ENCODE measurements at places on chromosomes 3 and 15. TPM values are rescaled to one million over a fixed set of nuclear protein-coding genes. Genes with fewer than 3 reads are reported as not detected.

DNA sequence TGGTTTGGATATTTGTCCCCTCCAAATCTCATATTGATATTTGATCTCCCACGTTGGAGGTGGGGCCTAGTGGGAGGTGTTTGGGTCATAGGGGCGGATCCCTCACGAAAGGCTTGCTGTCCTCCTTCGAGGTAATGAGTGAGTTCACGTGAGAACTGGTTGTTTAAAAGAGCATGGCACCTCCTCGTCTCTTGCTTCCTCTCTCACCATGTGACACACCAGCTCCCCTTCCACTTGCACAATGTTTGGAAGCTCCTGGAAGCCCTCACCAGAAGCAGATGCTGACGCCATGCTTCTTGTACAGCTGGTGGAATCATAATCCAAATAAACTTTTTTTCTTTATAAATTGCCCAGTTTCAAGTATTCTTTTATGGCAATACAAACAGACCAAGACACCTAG, 38.6 kb downstream of the RFTN1 start:
- DNase-seq = no peak

GRCh38 chr15:41010345-41010744, 57.1 kb downstream of the CHAC1 start:
- DNase-seq = no peak

DNA sequence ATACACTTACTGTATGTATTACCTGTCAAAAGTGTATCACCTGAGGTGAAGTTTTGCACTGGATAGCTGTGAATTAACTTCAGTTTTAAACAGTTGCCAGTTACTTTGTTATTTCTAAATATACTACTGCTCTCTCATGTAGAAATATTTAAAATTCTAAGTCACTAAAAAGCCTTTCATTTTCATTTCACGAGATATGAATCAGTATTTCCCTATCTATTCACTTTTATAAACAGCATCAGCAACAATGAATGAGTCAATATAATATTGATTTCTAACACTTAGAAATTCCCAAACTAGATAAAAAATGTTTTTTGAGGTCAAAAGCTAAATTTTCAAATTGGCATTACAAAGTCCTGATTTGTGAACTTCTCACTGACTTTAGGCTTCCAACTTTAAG, 32.6 kb downstream of the UBE3A start:
- DNase-seq = no peak

- DNase-seq = no peak
Observed at GRCh38 chr3:23113455-23114171, 89.5 kb upstream of the UBE2E2 start.

DNA sequence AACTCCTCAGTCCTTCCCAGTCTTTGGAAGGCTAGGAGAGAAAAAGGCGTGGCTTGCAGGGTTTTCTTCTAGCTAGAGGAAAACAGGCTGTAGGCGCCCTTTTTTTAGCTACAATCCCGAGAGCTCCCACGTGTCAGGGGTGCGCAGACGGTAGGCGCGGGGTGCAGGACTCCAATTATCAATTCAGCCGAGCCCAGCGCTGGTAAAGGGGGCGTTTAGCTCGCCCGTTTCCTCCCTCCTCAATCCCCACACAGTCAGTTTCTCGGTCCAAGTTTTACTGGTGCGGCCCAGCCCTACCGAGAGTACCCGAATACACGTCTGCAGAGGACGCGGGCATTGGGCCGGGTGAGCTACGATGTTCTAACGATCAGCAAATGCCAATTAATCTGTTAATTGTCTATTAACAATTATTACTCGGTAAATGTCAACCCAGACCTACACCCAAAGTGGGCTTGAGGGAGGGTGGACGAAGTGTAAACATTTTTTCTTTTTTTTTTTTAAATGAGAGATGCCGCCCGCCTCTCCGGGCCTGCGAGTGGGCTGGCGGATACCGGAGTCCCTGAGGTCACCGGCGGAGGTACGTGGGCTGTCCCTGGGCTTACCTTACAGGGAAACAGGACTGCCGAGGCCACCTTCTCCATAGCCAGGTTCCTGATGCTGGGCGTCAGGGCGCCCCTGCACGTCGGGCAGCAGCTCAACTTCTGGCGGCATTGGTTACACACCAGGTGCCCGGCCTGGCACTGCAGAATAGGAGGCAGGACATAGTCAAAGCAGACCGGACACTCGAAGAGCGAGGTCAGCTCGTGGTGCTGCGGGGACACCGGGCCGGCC, 923 bp downstream of the SIAH2 start:
- peak; percentile 36 for DNase-seq

- DNase-seq = no peak
Observed at GRCh38 chr15:32119694-32120330, 89.5 kb downstream of the CHRNA7 start.

DNA sequence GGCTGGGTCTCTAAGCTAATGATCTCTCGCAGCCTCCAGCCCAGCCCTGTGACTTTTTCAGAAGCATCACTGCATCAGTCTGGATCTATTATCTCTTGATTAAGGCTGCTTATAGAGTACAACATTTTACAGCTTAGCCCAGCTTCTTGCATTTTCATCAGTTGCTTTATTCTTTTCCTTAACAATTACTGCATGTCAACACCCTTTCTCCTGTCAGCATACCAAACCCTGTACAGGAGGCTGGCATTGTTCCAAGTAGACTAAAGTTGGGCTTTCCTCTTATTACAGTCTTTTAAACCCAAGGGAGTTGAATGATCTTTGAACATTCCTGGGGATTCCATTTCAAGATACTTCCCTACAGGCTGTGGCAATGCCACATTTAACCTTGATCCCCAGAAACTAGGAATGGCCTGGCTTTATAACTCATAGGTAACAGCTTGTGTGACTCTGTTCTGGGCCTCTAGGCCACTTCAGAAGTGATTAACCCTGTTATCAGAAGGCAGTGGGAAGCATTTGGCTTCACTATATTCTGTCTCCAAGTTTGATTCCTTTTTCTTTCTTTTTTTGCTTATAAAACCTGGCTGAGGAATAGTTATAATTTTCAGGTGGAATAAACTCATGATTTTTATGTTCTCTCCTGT, 182.9 kb downstream of the KCNMB2 start:
- DNase-seq = no peak

DNA sequence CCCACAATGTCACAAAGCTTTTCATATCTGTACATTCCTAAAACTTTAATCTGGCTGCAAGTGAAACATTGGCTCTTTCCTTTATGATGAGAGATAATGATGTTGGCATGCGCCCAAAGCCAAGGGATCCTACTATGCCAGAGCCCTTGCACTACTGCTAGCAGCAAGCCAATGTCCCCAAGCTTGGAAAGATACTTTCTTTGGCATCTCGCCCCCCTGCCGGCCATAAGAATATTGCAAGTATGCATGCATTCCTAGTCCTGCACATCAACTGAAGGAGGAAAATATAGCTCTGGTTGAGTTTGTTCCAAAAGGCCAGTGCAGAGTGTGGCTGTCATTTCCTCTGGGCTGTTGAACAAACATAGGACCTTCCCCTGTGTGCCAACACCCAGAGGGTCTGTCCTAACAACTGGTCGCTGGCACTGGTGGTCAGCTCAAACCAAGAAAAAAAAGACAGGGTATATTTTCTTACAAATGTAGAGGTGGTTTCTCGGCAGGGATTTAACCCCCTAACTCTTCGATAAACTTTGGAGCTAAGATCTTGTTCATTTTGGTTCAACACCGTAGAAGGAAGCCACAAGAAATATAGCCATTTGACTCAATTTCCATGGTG, 120.9 kb upstream of the ZBED2 start:
- DNase-seq = peak; percentile 47

DNA sequence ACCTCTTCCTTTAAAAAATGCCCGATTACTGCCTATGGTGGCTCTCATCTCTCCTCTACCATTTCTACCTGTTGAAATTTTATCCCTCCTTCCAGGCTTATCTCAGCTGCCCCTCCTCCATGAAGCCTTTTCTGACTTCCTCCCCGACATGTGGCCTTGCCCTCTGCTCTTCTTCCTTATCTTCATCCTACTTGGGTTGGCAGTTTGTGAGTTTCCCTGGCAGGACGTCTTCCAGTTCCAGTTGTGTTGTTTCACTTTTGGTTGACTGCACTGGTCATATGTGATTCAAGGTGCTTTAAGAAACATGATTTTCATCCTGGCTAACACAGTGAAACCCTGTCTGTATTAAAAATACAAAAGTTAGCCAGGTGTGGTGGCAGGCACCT, 4.4 kb downstream of the DLL4 start:
- no peak for DNase-seq

DNA sequence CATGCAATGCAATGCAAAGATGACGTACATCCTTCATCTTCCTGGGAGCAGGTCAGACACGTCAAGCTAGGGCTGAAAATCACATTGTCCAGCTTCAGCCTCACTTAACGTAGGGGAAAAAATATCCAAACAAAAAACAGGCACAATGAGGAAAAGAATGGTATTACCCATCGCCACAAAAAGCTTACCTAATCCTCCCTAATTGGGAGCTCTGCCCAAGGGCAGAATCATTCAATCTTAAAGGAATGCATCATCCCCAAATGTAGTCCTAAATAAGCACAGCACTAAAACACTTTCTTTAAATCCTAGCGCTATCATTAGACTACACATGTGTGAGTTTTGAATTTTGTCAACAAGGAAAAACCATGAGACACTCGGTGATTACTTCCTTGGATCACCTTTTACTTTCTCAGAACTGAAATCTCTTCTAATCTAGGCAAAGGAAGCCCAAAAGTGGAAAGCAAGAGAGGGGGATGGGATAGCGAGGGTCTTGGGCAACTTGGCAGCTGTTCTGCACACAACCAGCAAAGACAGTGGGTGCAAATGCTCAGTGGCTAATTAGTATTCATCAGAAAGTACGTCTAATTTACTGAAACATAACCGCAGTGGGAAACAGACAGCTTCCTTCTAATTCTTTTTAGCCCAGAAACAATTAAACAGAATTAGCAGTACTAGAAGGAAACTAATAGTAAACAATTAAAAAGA, 87.4 kb downstream of the ADAMTS9 start:
- no peak for DNase-seq

DNA sequence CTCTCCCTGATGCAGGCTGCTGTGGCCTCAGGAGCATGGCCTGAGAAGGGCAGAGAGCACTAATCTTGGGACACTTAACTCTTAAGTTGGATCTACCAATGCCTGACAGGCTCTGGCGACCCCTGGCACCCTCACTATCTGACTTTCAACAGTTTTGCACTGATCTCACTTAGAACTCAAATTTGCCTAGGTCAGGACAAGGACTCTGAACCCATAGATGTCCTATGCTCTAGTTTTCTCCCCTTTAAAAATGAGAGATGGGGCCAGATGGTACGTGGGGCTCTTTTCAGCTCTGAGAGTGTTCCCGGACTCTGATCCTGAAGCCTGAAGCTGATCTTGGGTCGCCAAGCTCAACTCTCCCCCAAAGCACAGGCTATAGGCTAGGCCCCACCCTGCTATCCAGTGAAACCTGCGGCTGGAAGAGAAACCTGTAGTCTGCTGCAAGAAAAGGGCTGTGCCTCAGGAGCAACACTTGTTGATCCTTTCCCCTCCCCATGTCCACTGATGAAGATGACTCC, 65.7 kb downstream of the RPL39L start:
- DNase-seq = no peak

The GPR62 gene
- not detected for polyA plus RNA-seq

The MAGEF1 gene
- polyA plus RNA-seq = 28.4 TPM

The CLDN16 gene
- 0.13 TPM for polyA plus RNA-seq

The MESP1 gene
- not detected for polyA plus RNA-seq

The TMEM44 gene
- polyA plus RNA-seq = 13.8 TPM

The LDHAL6B gene
- polyA plus RNA-seq = not detected

The GABRR3 gene
- 0.83 TPM for polyA plus RNA-seq

All from HepG2 (cell line).